Stimulated activated CD8-positive, alpha-beta memory T cell treated with anti-CD3 and anti-CD28 coated beads, Interleukin-4, amount 100 ng/mL, for 1 hour (primary cell): ENCODE measurements at places on chromosomes 1 and 21.

GRCh38 chr1:79074975-79075374, 68.4 kb upstream of the ADGRL4 start:
- no peak for DNase-seq

DNA sequence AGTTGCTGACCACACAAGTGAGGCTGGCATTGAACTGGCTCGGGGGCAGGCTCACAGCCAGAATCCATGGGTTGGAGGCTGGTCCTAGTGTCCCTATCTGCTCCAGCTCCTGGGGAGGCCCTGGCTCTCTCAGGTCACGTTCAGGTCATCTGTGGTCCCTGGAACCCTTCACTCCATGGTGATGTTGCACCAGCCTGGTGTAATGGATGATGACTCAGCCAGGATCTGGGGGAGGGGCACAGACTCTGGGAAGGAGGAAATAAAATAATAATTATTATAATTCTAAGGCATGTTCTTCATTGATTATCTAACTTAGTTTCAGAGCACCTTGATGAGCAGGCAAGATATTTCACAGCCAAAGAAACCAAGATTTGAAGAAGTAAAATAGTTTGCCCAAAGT, 26.6 kb upstream of the FCRL4 start:
- no peak for DNase-seq

DNA sequence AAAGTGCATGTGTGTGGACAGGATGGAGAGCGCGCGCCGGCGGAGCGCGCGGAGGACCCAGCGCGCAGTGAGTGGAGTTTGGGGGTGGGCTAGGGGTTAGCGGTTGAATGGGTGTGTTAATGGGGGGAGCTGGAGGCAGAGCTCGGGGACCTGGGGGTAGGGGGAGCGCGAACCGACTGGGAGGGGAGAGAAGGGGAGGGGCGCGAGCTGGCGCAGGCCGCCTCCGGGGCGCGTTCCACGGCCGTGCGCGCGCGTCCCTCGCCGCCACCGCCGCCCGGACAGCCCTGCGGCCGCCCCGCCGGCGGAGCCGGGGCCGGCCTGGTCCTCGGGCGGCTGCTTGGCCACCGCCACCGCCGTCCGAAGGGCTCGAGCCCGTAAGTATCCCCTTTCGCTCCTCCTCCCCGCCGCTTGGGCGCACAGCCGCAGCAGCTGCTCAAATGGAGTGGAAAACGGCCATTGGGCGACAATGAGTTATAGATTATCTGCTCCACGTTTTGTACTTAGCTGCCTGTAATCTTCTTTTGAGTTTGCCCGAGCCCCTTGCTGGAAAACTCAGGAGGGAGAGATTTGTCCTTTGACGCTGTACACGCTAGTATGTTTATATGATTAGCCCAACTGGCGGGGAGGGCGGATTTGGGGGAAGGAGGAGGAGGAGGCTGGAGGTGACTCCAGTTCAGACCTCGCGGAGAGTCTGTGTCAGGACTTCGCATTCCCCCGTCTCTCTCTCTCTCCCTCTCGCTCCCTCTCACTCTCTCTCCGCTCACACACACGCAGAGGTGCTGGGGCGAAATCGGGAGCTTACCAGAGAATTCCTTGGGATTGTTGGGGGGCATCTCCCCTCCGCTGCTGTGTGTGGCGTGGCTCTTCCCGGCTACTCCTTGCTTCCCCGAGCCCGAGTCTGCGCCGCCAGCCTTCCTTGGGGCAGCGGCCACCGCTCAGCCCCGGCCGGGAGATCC, at the start of gene ADGRL2:
ADGRL2 (plus strand) TSS at position 240 of the 956 bp plus-strand sequence. CDS start 36,051 bp downstream, outside the sequence.
- DNase-seq = no peak

- no peak for DNase-seq
Measured at GRCh38 chr1:30332116-30333094, 391.0 kb downstream of the MATN1 start.

DNA sequence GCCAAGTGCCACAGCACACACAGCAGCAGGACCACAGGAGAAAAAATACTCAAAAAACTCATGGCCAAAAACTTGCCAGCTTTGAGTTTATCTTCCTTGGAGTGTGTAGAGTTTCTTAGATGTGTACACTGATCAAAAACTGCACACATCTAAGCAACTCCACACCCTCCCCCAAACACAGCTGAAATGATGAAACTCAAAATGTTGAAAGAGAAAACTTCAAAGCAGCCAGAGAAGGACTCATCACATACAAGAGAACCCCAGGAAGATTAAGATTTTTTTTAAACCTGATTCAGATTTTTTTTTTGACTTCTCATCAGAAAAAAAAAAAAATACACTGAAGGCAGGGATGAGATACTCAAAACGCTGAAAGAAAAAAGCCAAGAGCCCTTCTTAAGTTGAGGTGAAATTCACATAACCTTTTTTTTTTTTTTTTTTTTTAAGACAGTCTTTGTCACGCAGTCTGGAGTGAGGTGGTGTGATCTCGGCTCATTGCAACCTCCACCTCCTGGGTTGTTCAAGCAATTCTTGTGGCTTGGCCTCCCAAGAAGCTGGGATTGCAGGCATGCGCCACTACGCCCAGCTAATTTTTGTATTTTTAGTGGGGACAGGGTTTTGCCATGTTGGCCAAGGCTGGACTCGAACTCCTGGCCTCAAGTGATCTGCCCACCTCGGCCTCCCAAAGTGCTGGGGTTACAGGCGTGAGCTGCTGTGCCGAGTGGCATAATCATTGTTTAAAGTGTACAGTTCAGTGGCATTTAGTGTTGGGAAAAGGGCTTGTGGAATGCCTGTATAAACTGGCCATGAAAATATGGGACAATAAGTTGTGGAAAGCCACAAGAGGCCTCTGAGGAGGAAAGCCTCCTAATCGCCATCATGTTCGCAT, 20.9 kb upstream of the PDXK start:
- no peak for DNase-seq

DNA sequence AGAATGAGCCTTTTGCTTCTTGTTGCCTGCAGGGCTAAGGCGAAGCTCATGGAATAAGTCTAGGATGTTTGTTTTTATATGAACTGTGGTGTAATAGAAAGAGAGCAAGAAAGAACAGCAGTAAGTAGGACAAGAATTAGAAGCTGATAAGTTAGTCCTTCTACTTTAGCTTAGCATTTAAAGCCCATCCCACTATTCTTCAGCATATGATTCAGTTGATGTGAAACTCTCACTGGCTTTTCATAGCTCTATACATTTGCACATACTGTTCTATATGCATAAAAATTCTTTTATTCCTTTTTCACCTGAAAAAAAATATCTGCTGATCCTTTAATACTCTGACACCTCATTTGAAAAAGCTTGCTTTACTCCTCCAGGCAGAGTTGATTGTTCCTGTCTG, 712.0 kb downstream of the USP25 start:
- DNase-seq = no peak

DNA sequence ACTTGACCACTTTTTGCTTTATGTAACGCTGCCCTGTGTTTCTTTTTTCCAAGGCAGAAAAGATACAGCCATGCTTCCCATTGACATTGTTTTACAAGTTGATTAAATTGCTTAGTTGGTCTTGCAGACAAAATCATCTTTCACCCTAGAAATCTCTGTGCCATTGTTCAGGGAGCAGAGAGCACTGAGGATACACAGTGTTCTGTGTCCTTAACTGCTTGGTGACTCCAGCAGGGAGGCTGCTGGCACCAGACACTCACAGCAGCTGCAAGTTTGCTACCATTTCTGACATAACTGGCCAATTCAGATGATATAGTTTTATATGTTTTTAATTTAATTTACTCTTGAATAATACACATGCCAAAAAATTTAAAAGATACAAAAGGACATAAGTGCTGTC, 118.7 kb downstream of the RGS2 start:
- DNase-seq = no peak

GRCh38 chr1:63621075-63621474, 27.9 kb downstream of the PGM1 start:
- no peak for DNase-seq

DNA sequence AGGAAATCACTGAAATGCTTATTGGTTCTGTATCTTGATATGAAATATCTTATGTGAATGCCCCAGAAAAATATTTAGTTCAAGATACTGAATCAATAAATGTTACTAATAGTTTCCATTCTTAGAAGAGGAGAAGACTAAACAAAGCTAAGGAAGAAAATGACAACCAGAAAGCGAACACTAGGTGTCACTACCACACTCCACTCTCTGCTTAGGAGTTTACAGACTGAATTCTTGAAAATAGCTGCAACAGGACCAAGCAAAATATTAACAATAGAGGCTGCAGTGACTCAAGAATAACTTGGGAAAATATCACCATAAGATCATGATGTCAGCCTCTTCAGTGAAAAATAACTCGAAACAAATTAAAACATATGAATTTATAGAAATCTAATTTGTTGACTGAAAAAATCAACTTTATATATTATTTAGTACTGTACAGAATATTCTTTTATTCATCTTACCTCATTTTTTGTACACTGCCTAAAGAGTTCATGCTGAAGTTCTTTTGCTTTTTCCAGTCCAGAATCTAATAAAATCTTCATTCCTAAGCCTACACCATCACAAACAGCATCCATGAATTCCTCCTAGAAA, 61.6 kb downstream of the KIF14 start:
- no peak for DNase-seq

DNA sequence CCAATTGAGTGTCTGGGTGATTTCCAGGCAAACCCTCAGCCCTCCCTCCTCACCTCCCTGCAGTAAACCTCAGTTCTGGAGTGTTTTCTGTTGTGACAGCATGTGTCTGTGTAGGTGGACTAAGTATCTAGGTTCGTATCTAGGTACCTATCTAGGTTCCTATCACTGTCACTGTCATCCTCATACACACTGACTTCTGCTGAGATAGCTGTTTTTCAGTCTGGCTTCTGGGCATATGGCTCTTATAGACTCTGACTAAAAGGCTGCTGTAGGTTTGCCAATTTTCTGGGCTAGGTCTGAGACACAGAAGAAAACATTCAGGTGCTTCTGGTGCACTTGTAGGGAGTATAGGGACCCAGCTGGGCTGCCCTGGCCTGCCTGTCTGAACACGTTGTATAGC, 8.1 kb upstream of the TRIM67 start:
- no peak for DNase-seq

DNA sequence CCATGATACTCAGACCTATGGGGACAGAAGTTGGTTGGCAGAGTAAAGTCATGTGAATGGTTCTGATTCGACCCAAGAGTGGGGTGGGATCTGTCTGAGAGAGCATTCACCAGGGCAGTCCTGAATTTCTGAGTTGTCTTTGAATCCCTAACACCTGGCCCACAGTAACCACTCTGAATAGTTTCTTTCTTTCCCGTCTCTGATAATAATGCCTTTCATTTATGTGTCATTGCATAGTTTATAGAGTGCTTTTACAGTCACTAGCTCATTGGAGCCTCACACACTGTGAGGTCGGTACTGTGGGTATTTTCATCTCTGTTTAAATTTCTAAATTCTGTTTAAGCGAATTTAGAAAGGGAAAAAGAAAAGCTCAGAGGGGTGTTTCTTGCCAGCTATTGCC, 147.1 kb downstream of the C1orf21 start:
- no peak for DNase-seq

DNA sequence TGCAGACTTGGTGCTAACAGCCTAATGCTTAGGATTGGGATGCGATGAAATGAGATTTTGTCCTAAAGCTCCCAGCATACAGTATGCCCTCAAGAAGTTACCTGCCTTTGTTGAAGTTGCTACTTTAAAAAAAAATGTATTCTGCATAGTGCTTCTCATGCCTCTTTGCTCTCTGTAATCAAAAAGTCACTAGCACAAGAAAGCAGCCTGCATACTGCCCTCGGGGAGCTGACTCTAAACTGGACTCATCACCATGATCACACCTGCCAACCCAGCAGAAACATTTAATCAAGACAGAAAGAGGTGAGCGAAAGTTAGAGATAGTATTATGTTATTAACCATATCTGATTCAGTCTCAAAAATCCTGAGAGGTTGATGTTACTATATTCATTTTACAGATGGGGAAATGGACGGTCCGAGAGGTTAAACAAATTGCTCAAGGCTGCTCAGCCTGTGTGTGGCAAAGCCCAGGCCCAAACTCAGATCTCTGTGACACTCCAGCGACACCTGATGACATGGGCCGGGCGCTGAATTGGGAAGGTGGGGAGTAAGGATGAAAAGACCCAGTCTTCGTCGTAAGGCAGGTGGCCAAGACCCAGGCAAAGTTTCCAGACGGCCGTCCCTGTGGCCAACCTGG, 1.1 kb downstream of the BATF3 start:
- no peak for DNase-seq

GRCh38 chr1:70033936-70034335, 171.4 kb downstream of the LRRC40 start:
- no peak for DNase-seq

DNA sequence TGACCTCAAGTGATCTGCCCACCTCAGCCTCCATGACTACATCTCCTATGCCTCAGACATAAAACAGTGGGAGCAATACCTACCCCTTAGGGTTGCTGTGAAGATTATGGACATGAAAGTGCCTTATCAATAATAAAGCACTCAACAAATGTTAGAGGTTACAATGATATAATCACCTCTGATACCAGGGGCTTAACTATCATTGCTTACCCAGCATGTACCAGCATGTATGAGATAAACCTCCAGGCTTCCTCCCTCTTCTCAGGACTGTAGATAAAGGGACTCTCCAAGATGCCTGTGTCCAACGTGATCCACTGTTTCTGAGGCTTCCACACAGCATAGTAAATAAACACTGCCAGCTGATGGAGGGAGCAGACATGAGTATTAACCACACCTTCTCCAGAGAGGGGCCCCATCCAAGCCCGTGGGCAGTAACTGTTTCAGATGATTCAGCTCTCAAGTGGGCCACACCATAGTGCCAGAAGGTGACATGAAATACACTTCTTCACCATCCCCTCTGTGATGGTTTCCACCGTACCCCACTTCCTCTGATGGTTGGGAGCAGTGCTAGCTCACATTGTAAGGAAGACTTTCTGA, 26.2 kb downstream of the RHBDL2 start:
- no peak for DNase-seq

- DNase-seq = no peak
Measured at GRCh38 chr1:56396581-56396980, 182.8 kb downstream of the PLPP3 start.

- no peak for DNase-seq
Measured at GRCh38 chr1:227780101-227781044, 35.1 kb upstream of the PRSS38 start.

DNA sequence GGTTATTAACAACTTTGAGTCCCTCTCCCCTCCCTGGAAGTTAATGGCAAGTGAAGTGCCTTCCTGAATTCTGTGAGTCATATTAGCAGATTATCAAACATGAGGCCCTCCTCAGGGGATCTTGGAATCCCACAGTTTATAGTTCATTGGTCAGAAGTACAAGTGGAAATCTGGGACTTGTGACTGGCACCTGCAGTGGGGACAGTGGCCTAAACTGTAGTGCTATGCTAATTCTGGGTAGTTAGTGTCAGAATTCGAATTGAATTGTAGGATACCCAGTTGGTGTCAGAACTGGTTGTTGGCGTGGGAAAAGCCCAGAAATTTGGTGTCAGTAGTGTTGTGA, 26.2 kb downstream of the ZYG11B start:
- no peak for DNase-seq

- DNase-seq = no peak
Measured at GRCh38 chr1:56099766-56100265, 479.5 kb downstream of the PLPP3 start.

- DNase-seq = no peak
Measured at GRCh38 chr1:25006770-25007169, 76.7 kb upstream of the RUNX3 start.
